Smooth muscle cell of the umbilical artery (primary cell): ENCODE measurements at places on chromosomes 5 and 9. TPM values are rescaled to one million over a fixed set of nuclear protein-coding genes. Genes with fewer than 3 reads are reported as not detected.

GKAP1 gene
- total RNA-seq: 0.55 and 0.59 TPM in 2 replicates

TNIP1 gene
- total RNA-seq: 119 and 190 TPM in 2 replicates

LPAR1 gene
- 45.7 and 82.0 TPM in 2 replicates for total RNA-seq

LMBRD2 gene
- 27.9 and 40.1 TPM in 2 replicates for total RNA-seq

EXOSC2 gene
- 21.7 and 36.5 TPM in 2 replicates for total RNA-seq

IL3 gene
- total RNA-seq: not detected in 2 replicates

ZFP2 gene
- total RNA-seq: 0.55 and 0.89 TPM in 2 replicates

PCDHAC2 gene
- 0.30 and 0.32 TPM in 2 replicates for total RNA-seq

ROR2 gene
- total RNA-seq: 19.9 and 20.5 TPM in 2 replicates

SLC36A3 gene
- not detected in 2 replicates for total RNA-seq

SLC34A3 gene
- under 0.01 TPM in 1 of 2 replicates, not detected in the other for total RNA-seq

AFAP1L1 gene
- total RNA-seq: 1.5 and 3.4 TPM in 2 replicates

SLC34A1 gene
- total RNA-seq: not detected in 2 replicates

CARTPT gene
- not detected in 2 replicates for total RNA-seq

TEX48 gene
- not detected in 2 replicates for total RNA-seq

PFN3 gene
- not detected in 2 replicates for total RNA-seq

SHOC1 gene
- total RNA-seq: under 0.01 and 0.09 TPM in 2 replicates

CXCL14 gene
- 0.97 and 3.6 TPM in 2 replicates for total RNA-seq

CTXN3 gene
- not detected in 2 replicates for total RNA-seq

CCNB1 gene
- total RNA-seq: 22.0 and 96.2 TPM in 2 replicates

KIF3A gene
- 15.7 and 16.9 TPM in 2 replicates for total RNA-seq

ITK gene
- total RNA-seq: under 0.01 TPM in 1 of 2 replicates, not detected in the other

SYNPO gene
- 15.4 and 19.0 TPM in 2 replicates for total RNA-seq

CAMLG gene
- total RNA-seq: 26.8 and 33.9 TPM in 2 replicates

SLC45A2 gene
- under 0.01 TPM in 1 of 2 replicates, not detected in the other for total RNA-seq

MZB1 gene
- total RNA-seq: not detected in 2 replicates

FGD3 gene
- total RNA-seq: not detected in 2 replicates
